ENCODE measurements at places on chromosomes 2 and 18.

DNA sequence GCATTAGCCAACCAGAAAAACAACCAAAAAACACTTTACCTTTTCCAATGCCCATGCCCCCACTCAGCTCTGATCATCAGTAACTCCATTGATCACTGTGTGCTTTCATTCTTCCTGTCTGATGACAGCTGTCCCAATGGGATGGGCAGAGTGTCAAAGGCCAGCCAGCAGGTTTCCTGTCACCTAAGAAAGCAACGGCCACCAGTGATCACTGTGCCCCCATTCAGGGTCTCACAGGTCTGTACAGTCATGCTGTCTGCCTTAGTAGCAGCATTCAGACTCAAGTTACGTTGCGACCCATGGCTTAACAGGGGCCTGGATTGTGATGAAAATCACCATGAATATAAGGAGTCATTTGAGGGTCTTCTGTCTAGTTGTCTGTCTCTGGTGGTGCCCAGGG, 184.5 kb downstream of the MGAT5 start:
- no peak for DNase-seq

- no peak for DNase-seq
Measured at GRCh38 chr2:72092111-72092510, 55.6 kb downstream of the CYP26B1 start.

- DNase-seq, result no peak
Measured at GRCh38 chr18:77105028-77105427, 27.6 kb downstream of the MBP start.

DNA sequence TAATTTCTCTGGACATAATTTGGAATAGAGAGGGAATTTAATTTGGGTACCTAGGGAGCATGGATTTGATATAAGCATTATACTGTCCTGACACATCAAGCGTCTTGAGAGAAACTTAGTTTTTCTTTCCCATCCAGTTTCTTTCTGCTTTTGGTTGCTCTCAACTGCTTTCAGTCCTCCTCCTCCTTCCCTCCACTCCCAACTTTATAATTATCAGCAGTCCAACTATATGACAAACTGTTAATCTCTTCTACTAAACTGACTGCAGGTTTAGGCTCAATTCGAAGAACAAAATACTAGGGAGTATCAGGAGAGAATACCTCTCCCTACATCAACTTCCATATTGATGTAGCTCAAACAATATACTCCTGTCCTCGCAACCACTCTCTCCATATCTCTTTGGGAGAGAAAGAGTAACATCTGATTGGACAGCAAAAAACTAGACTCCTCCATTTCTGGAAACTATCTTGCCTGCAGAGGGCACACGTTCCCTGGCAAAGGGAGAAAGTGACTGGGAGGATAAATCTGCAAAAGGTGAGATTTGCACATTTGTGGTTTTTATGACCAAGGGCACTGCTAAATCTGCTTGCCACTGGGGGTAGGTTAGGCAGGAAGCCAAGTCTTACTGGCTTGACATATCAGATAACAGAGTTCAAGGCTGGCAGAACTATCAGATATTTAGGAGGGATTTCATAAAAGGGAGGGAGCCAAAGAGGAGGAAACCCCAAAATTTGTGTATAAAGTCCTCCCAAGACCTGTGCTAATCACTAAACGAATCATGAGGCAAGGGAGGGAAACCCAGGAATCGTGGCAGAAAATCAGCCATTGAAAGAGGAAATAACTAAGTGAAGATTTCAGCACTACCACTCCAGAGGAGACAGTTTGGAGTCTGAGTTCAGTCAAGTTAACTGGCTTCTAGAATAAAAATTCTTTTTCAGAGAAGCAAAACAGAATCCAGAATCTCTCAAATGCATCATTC, 40.0 kb downstream of the ICA1L start:
- DNase-seq, result peak; percentile 79

- DNase-seq, result no peak
Measured at GRCh38 chr2:122421775-122422174, 666.3 kb downstream of the TSN start.

DNA sequence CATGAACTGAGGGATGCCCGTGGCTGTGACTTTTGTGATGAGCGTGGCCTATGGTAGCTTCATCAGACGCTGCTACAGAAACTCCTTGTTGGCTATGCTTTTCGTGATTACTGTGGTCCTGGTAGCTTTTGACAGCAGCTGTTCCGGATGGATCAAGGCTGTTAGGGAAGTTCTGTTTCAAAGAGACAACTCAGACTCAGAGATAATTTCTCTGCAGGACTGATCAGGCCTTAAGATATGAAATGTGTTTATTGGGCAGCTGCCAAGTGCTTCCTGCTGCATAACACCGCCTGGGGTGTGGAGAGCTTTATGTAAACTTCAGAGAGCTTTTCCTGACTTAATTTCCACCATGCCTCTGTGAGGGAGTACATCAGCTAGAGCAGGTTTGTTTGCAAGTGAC, 243.8 kb downstream of the TSN start:
- DNase-seq, result no peak
